ENCODE measurements at places on chromosomes 3 and 15.

- no peak for DNase-seq
These were observed 10.1 kb downstream of the RNF123 start for GRCh38 chr3:49699281-49699979.

DNA sequence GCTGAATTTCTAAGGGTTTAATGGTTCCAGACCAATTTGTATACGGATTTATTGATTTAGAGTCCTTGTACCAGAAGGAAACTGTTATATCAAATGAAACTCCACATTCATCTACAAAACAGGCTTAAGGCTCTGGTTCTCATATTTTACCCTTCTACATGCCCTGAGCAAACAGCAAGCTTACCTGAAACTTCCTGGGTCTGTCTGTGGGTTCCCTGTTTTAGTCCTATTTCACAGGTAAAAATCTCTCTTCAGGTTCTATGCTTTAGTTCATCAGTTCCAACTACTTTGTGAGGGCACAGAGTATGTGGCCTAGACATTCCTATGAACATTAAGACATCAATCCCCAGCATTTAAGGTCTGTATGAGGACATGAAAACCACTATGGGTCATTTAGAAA, 57.7 kb downstream of the RFX7 start:
- DNase-seq, result no peak

GRCh38 chr3:189389346-189389745, 217.6 kb downstream of the TPRG1 start:
- no peak for DNase-seq

GRCh38 chr15:61444585-61444984, 215.5 kb upstream of the RORA start:
- DNase-seq, result no peak

DNA sequence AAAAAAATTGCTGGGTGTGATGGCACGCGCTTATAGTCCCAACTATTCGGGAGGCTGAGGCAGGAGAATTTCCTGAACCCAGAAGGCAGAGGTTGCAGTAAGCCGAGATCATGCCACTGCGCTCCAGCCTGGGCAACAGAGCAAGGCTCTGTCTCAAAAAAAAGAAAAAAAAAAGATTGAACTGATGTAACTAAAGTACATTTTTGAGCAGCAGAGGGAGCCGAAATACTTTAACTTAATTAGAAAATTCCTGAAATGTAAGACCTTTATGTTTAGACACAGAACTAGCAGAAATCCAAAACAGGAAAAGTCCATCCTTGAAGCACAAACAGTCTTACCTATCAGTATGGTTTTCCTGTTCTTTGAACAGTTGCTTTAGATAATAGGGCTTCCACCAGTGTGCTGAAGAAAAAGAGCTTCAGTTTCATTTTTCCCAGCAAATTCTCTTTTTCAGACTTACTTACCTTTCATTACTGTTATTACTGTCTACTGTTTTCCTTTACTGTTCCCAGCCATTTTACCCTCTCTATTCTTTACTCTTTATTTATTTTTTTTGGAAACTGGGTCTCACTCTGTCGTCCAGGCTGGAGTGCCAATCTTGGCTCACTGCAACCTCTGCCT, 33.4 kb upstream of the ZNF609 start:
- DNase-seq, result no peak

DNA sequence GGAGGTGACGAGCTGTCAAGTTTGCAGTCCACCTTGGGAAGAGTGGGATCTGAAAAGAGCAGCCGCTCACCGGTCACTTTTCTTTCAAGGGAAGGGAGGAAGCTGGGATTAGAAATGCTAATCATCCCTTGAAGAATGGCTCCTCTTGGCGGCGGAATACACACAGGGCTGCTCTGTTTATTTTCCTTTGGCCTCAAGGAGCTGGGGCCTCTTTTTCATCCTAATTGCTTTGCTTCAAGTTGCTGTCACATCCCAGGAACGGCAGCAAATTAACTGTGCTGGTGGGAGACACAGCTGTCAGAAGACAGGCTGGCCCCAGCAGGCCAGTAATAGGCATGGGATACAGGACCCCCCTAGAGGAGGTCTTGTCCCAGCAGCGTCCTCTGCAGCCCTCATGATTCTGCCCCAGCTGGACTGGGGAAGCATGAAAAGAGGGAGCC, 6.7 kb downstream of the KBTBD13 start:
- no peak for DNase-seq

- DNase-seq, result no peak
These were observed 80.4 kb downstream of the IQSEC1 start for GRCh38 chr3:12992629-12993516.

DNA sequence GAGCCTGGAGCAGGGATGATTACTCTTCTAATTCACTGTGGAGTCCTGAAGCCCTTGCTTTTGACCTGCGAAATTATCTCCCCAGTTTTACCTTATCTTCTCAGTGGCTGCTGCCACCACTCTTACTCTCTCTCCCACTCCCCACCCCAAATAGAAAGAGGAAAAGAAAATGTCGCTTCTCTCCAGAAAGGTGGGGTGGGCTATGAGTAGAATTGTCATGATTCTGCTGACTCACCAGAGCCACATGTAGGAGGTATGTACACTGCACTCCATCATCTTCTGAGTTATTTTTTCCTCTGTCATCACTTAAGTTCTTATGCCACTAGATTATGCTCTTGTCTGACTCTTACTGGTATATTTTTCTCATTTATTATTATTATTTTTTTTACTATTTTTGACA, 43.9 kb upstream of the TMEM158 start:
- DNase-seq, result no peak

- no peak for DNase-seq
These were observed 10.3 kb downstream of the GK5 start for GRCh38 chr3:142215106-142215505.

DNA sequence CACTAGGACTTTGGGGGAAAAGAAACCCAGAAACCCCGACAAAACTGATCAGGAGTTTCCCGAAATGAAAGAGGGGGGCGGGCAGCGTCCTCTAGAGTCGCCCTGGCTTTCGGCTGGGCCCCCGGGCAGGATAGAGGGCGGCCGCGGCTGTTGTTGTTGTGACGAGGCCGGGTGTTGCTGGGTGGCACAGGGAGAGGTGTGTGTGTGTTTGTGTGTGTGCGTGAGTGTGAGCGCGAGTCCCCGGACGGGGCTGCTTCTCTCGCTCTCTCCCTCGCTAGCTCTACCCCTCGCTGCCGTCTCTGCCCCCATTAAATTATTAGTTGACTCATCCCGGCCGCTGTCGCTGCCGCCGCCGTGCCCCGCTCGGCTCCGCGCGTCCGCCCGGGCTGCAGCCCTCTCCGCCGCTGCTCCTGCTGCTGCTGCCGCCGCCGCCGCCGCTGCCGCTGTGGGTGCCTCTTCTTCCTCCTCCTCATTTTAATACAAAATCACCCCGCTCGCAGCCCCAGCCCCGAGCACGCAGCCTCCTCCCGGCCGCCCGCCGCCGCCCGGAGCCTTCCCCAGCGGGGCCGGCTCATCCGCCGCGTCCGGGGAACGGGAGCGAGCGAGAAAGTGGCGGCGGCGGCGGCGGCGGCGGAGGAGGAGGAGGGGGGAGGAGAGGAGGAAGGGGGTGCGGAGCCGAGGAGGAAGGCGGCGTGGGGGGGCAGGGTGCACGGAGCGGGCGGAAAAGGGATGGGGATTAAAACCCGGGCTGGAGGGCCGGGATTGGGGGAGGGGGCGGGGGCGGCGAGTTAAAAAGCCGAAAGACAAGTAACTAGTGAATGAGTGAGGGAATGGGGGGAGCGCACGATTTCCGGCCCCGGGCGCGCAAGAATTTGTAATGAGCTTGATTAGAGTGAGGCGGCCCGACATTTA, at the start of gene SATB1:
Gene SATB1, minus strand, starts transcription at position 611 of the 912 bp plus-strand sequence. CDS start 4,372 bp downstream, outside the sequence.
- DNase-seq, result no peak

DNA sequence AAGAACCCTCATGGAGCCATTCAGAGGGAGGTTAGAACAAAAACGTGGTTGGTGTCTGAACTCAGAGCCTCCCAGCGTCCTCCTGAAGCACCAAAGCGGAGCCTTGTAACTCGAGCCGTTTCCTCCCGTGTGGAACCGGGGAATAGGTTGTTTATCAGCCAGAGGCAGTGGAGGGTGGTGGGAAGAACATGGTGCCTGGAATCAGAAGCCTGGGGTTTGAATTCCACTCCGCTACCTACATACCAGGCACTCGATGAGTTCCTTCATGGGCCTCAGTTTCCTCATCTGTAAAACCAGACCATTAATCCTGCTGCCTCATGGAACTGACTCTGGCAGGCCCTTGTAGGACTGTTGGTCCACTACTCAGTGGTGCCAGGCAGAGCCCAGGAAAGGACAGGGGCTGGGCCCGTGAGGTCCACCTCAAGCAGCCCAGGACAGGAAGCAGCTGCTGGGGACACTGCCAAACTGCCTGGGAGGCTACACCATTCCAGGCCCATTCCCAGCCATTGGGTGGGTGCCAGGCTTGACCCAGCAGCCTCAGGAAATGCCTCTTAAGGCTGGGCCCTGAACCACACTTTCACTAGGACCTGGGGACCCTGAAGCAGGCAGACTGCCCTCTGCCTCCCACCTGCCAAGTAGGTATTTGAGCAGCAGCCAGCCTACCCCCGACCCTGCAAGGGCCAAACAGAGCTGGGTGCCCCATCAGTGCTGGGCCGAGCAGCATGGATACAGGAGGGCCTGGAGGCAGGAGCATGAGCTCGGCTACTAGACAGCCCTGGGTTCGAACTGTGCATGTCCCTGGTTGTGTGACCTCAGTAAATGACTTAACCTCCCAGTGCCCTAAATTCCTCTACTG, 33.4 kb downstream of the PRKCD start:
- DNase-seq, result no peak

DNA sequence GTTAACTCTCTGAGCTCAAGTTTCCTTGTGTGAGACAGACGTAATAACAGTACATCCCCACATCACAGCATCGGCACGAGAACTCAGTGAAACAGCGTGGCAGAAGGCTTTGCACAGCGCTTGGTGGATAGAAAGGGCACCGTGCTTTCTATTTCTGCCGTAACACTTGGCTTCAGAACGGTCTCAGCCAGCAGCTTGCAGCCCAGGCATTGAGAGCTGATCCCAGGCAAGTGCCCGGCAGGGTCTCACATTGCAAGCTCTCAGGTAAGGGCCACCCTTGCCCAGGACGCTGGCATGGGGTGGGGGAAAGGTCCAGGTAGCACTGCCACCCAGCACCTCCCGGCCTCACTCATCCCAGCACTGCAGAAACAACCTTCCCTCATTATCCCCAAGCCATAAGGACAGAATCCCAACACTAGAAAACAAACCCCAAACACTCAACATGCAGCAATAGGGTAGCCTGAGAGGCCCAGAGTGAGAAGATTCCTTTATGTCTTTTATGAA, 70.5 kb upstream of the ITGA11 start:
- DNase-seq, result no peak

GRCh38 chr15:98787194-98787593, 138.9 kb downstream of the IGF1R start:
- no peak for DNase-seq

DNA sequence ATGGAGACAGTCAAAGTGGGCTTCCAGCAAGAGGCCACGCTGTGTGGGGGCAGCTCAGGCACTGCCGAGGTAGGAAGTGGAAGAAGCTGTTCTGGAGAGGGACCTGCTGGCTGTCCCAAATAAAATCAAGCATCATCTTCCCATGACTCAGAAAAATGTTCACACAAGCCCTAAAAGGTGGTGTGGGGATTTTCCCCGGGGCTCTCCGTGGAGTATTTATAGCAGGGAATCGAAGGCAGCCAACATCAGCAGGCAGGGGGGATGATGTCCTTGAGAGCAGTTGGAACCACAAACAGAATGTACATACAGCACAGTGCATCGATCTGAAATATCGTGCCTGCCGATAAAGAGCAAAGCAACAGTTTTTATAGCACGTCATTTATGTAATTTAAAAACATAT, 27.6 kb downstream of the PRR23E start:
- no peak for DNase-seq

GRCh38 chr3:13135811-13136321, 62.6 kb upstream of the IQSEC1 start:
- no peak for DNase-seq

DNA sequence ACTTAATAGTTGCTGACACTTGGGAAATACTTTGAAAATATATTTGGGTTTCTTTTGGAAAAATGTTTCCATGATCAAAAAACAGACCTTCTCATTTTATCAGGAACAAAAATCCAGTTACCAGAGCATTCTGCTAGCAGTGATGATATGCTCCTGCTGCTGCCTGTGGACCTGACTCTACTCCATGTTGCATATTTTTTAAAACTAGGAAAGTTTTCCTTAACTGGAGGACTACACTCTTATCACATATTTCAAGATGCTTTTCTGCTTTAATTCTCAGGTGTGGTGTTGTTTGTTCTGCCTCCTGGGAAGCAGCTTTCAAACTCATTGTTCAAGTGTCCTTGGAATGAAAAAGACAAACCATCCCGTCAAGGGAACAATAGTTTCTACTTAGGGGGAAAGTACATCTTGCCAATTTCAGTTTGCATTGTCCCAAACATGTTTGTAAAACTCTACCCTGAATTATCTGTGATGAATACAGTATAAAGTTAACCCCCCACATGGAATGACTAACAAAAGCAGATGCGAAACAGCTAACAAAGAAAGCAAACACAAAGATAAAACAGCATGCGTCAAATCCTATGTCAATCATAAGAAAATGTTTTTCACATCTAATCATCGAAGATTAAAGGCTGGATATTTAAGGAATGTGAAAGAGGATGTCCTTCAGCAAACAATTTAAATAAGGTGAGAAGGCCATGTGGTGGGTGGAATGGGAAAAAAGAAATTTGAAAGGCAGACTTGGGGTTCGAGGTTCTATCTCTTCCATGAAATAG, 40.1 kb upstream of the PSMD6 start:
- no peak for DNase-seq

DNA sequence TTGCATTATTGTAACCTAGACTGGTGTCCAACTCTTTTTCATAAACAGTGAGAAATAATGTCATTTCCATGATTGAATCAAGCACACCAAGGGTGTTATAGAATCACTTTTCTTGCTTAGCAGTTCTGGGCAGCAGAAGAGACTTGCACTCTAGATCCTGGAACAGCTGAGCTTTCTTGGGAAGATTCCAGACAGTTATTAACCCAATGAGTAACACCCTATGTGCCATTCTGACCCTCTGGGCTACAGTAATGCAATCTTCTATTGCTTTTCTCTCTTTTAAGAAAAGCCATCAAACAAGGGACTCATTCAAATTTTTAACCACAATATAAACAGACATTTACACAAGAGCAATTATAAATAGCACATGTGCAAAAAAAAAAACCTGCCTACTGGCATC, 39.3 kb upstream of the USP3 start:
- DNase-seq, result no peak

DNA sequence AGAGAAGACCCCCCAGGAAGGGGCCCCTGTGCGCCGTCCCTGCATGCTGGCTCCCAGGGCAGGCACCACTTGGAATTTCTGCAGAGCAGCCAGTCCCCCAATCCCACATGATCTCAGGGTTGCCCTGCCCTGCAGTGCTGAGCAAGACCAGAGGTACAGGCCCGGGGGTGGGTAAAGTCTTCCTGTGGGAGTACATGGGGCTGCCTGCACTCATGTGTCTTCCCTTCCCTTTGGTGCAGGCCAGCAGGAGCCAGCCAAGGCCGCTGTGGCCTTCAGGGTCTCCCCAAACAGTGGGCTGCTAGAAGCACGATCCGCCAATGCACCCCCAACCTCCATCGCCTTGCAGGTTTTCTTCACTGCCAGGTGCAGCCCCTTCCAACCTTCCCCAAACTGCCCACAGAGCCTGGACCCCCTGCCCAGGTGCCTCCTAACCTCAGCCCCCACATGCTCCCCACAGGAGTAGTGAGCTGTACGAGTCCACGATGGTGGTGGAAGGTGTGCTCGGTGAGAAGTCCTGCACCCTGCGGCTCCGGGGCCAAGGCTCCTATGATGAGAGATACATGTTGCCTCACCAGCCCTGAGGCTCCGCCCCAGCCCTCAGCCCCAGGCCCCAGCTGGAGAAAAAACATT, 15.0 kb downstream of the ACAA1 start:
- no peak for DNase-seq

GRCh38 chr15:55016225-55016624, 180.5 kb downstream of the RSL24D1 start:
- no peak for DNase-seq

GRCh38 chr3:66602237-66602636, 101.4 kb upstream of the LRIG1 start:
- DNase-seq, result no peak
